ENCODE measurements at places on chromosomes 4 and X.

GRCh38 chrX:141341743-141342142 lies 99.4 kb upstream of the SPANXC start:
- no peak for DNase-seq

DNA sequence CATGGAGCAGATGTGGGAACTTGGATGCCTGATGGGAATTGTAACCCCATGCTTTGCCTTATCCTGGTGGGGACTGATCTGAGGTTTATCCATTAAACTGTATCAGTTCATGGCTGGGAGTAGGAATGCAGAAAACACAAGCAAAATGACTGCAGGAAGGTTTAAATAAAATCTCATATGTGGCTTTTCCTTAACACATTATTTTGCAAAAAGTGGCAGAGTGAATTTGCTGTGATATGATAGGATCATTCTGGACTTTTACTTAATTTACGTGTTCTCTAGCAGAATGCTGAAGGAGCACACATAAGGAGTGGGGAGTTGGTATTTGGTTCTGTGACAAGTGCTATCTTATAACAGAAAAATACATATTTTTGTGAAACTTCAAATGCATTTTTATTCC lies 34.8 kb downstream of the REPS2 start:
- DNase-seq: no peak

GRCh38 chrX:39261446-39262147 lies 460.3 kb downstream of the MID1IP1 start:
- peak; percentile 23 for DNase-seq

DNA sequence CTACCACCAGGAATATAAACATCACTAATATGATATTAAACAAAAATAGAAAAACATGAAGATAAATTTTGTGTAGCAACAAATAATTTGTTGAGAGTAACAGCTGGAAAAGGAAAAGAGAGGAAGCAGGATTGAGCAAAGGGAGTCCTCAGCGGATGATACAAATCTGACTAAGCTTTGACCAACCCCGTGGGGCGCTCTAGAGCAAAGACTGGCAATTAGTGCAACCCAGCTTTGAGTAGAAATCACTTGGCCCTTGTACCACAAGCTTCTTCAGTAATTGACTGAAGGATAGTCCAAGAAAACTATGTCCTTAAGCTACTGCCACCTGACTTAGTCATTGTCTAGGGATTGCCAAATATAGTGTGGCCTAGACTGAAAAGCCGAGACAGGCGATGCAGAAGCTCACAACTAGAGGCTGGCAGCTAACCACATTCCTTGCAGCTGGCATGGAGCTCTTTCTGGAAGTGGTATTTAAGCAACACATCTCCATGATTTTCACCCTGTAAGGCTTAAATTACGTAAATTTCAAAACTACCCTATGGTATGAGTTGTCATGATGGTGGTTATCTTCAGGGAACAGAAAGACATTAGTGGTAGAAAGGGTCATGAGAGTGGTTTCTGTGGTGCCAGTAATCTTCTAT lies 396.0 kb downstream of the PDGFC start:
- no peak for DNase-seq

DNA sequence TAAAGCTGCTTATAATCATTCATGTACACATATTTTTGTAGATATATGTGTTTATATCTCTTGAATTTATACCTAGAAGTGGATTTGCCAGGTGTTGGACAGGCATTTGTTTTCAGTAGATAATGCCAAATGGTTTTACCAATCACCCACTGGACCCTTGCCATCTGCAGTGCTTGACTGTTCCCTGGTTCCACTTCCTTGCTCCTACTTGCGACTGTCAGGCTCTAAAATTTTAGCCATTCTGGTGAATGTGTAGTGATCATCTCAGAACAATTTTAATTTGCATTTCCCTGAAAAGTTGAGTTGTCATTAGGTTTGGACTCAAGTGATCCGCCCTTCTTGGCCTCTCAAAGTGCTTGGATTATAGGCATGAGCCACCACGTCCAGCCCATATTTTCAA lies 122.4 kb upstream of the SLC34A2 start:
- DNase-seq: no peak

- DNase-seq: no peak
These were observed 78.1 kb downstream of the NDST3 start for GRCh38 chr4:118112117-118113046.

DNA sequence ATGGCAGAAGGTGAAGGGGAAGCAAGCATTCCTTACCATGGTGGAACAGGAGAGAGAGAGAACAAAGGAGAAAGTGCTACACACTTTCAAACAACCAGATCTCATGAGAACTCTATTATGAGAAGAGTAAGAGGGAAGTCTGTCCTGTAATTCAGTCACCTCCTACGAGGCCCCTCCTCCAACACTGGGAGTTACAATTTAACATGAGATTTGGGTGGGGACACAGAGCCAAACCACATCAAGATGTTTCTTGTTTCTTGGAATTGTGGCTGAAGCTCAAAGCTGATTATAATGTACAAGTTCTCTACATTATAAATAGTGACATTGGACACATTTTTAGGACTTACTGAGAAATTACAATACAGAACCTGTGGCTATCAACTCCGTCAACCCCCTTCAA lies 29.5 kb upstream of the TAPT1 start:
- no peak for DNase-seq

DNA sequence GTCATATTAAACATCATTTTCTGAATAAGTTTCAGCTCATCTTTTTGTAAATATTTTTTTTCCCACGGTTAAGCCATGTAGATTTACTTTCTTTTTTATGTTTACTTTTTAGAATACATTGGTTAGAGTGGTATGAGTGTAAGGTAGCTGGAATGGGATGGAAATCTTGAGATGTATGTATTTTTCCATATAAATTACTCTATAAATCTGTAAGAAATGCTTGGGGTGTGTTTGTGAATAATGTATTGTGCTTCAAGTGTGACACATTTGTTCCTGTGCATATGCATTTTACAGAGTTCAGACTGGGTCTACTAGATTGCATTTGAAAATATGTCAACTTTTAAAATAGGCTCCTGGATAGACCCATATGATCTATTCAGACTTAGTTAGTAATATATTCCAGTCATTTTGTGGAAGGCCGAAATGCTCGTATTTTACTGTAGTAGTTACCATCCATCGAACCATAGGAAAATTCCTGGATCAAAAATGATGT lies 756.8 kb downstream of the RAPGEF2 start:
- DNase-seq: no peak

DNA sequence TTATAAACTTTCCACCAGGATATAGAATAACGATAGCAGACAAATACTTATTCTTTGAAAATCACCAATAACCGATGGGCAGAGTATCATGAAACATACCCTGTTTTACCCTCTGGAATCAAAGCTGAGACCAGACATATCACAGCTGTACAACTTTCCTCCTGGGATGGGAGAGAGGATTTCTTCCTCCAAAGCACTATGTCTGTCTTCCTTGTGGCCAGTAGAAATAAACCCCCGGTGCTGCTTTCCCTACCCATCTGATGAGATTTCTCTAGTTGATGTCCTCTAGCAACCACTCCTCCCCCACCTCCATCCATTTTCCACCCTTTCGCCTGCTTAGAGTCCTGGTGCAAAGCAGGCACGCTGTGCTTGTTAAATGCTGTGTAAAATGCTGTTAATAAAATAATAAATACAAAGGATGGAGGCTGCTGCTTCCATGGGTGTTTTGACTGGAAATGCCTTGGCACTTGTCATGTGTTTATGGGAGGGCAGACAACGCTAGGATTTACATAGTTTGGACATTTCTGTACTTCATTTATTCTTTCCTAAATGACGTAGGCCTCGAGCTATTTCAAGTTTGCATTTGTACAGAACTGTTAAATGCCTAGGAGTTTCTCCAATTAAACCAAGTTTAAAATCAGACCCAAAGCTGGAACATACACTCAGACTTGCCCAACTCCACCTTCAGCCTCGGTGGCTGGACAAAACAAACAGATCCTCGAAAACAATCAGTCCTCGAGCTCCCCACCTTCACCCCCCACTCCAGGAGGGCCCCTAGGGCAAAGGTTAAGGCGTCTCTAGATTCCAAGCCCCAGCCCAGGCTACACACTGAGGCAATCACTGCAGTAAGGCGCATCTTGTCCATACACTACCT lies 10.1 kb downstream of the BCOR start:
- no peak for DNase-seq

- no peak for DNase-seq
These were observed 143.5 kb upstream of the GK2 start for GRCh38 chr4:79551555-79551954.

GRCh38 chrX:16739574-16739973 lies 20.2 kb downstream of the SYAP1 start:
- DNase-seq: no peak

- no peak for DNase-seq
These were observed 142.7 kb downstream of the NPNT start for GRCh38 chr4:106038012-106038411.

DNA sequence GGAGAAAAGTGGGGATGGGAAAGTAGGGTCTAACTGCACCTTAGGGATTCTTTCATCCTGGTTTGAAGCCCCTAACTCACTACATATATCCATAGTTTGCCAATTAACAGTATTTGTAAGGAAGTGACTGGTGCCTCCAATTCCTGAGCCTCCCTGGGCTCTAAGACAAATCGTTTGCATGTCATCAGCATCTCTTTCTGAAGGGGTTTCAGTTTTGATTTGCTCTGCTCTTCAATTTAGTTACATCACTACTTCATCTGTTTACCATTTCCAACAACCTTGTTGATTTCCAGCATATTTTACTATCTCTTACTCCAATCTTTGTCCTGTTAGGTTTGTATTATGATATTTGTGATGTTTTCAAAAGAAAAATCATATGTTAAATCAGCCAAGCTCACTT lies 15.5 kb upstream of the DDX60 start:
- no peak for DNase-seq

Measured in BE2C (cell line).